ENCODE measurements at places on chromosomes 1 and 21.

GRCh38 chr1:228510803-228511413 lies 23.7 kb downstream of the RNF187 start:
- DNase-seq, result no peak

GRCh38 chr1:103108376-103109150 lies at the start of gene COL11A1:
COL11A1 (minus strand) TSS chr1:103108522; CDS start chr1:103108178, 344 bp downstream.
- DNase-seq, result no peak

DNA sequence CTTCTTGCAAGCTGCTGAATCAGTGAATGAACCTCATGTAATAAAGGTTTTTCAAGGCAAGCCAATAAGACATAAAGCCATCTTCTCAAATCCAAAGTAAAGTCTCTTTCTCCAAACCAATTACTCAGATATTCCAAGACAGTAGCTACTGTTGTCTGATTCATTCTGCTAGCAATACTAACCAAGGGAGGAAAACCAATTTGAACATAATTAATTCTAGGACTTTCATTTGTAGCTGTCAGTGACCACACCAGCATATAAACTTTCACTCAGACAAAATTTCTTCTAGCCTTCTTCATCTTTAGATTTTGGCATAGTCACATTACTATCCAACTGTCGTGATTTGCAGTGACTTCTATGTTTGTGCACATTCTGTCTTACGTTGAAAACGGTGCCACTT lies 10.5 kb upstream of the INTS3 start:
- DNase-seq, result no peak

GRCh38 chr1:37741130-37741529 lies 23.8 kb downstream of the EPHA10 start:
- DNase-seq, result peak; percentile 88

GRCh38 chr21:36194024-36194423 lies 37.4 kb downstream of the DOP1B start:
- DNase-seq, result no peak

DNA sequence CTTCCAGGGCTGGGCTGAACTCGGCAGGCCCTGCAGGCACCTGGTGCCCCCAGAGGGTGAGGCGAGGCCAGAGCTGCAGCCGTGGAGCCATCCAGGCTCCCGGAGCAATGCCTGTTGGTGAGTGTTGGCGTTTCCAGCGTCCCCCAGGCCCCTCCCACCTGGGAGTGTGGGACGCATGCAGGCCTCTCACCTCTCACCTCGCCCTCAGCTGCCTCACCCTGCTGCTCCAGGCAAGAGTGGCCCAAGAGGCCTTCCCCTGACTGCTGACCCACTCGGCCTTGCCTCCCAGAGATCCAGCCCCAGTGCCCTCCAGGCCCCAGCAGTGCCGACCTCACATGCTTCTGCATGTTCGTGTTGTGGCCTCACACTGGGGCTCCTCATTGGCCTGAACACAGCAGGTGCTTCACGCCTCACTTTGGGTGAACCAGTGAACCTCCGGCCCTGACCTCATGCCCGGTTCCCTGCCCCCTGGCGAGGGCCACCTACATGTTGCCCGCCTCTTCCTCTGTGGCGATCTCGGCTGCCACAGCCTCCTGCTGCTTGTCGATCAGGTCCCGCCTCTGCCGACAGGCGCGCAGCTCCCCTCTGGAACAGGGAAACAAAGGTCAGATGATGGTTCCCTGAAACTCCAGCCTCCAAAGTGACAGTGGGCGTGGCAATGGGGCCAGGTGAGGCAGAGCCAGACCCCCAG lies 17.0 kb downstream of the CFAP74 start:
- DNase-seq, result no peak
